ENCODE measurements at places on chromosomes 12 and 14.

- no peak for DNase-seq
Observed at GRCh38 chr12:42589465-42590329, at the start of gene PRICKLE1. PRICKLE1 (minus strand) TSS chr12:42589746; CDS start chr12:42472516, 117,230 bp downstream.

GRCh38 chr14:91636604-91637003 is 95.3 kb downstream of the CATSPERB start:
- no peak for DNase-seq

DNA sequence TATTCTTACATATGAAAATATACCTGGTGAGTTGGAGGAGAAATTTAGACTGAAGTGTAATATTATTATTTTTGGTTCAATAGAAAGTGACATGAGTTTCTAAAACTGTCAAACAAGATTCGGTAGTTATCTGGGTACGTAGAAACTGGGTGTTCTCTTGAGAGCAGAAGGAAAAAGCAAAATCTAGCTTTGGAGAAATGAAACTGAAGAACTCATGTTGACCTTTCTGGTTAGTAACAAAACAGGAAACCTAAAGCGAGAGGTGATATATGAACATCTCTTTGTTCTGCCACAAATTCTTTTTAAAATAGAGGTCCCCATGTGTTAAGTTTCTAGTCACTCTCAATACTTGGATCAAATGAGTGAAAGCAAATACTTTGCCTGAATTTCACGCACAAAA is 401.7 kb downstream of the TRHDE start:
- DNase-seq = no peak

DNA sequence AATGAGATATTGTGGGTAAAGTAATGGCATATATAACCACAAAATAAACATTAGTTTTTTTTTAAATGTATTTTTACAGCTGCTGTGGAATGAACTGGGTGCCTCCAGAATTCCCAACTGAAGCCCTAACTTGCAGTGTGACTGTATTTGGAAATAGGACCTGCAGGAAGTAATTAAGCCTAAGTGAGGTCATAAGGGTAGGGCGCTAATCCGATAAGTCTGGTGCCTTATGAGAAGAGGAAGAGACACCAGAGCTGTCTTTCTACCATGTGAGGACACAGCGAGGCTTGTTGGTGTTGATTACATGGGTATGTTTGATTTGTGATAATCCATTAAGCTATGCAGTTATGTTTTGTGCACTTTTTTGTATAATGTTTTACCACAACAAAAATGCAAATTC is 136.8 kb downstream of the TPH2 start:
- DNase-seq = peak; percentile 34

GRCh38 chr14:32319368-32320049 is 9.6 kb upstream of the AKAP6 start:
- DNase-seq = no peak

- DNase-seq = no peak
Observed at GRCh38 chr14:68976160-68977067, 2.7 kb downstream of the ACTN1 start.

GRCh38 chr12:65014504-65015271 is 106.4 kb downstream of the WIF1 start:
- no peak for DNase-seq

- no peak for DNase-seq
Observed at GRCh38 chr14:33857650-33858049, 93.2 kb downstream of the EGLN3 start.

GRCh38 chr12:88889326-88890110 is 309.2 kb upstream of the KITLG start:
- no peak for DNase-seq

GRCh38 chr14:64364907-64365306 is 23.2 kb upstream of the MTHFD1 start:
- no peak for DNase-seq

DNA sequence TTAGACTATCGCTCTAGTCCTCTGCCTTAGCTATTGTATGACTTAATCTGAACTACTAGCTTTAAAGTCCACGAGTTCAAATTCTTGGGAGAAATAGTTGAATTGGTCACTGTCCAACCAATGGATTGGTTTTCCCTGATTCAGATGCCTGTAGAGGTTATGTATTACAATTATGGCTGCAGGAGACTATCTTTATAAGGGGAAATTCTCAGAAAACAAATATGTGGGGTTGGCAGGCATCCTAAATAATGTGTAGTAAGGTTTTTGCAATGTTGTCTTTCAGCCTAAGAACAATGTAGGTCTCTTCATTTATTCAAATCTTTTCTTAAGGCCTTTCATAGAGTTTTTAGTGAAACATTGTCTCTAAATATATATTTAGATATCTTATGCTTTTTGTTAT is 26.9 kb downstream of the MYRFL start:
- DNase-seq = no peak

GRCh38 chr14:94569381-94570001 is 8.2 kb downstream of the SERPINA4 start:
- no peak for DNase-seq

- no peak for DNase-seq
Observed at GRCh38 chr12:112340230-112340629, 42.0 kb downstream of the HECTD4 start.

- no peak for DNase-seq
Observed at GRCh38 chr12:52413782-52414345, 7.7 kb upstream of the KRT82 start.

- no peak for DNase-seq
Observed at GRCh38 chr12:51752234-51752889, 96.2 kb downstream of the FIGNL2 start.

DNA sequence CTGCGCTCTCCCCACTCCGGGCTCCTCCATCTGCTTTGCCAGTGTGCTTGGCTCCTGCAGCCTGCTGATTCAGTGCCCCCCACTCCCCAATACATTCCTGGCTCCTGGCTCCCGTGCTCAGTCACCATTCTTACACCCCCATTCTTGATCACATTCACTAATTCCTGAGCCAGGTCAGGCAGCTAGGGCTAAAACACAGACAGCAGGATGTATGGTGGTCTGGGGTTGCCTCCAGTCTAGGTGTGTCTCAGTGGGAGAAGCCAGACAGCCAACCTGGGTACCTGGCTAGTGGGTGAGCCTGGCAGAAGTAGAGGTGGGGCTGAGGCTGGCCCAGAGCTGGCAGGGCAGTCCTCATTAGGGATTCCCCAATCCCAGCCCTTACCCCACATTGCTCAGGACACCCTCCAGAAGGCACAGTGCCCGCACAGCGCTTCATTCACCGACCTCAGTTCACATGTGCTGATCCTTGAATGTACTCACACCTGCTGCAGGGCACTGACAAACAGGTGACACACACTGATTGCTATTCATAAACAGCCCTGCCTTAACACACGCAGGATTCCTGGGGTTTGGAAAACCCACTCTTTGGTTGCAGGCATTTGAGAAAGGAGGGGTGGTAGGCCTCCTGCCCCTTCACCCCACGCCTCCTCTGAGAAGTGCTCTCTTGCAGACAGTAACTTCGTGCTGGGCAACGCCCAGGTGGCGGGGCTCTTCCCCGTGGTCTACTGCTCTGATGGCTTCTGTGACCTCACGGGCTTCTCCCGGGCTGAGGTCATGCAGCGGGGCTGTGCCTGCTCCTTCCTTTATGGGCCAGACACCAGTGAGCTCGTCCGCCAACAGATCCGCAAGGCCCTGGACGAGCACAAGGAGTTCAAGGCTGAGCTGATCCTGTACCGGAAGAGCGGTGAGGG is 1.7 kb downstream of the KCNH3 start:
- no peak for DNase-seq

DNA sequence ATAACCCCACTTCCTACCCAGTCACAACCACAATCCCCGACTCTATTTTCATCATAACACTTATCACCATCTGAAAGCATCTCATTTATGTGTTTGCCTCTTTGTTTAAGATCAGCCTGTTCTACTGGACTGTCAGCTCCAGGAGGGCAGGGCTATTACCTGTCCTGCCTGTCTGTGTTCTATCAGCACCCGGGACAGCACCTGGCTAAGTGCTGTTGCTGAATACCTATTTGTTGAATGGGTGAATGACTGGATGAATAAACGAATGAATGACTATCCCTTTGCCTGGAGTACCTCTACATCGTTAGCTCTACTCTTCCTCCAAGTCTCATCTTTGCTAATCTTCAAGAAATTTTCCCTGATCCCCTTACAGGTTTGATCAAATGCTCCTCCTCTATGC is 69.0 kb downstream of the WSCD2 start:
- DNase-seq = no peak

GRCh38 chr14:31465111-31465510 is 7.8 kb upstream of the DTD2 start:
- DNase-seq = no peak

- DNase-seq = no peak
Observed at GRCh38 chr12:80101126-80101525, 1.8 kb downstream of the OTOGL start.

DNA sequence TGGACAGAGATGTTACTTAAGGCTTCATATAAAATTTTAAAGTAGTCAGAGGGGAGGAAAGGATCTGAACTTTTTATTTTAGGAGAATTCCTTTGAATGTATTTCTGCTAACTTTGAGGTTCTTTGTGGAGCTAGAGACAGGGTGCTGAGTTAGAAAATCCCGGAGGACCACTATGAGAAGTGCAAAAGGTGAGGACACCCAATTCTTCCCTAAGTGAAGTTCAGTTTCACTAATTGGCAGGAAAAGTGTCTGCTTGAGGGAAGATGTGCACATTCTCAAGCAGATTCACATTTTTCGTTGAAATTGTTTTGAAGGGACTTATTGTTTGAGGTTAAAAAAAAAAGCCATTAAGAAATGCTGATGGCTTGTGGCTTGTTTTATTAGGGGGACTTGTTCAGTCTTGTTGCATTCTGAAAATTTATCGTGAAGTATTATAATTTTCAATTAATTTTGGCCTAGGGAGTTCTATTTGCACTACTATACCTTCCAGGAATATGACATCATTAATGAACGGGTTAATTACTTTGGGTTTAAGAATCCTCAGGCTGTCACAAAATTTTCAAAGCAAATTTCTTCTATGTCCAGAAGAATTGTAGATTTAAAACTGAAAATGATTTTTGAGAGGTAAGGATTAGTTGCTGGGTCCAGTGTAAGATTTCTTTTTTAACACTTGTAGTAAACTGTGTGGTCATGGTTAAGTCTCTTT is 1.8 kb downstream of the PCNX1 start:
- no peak for DNase-seq

GRCh38 chr12:131862084-131862441 is 32.4 kb upstream of the ULK1 start:
- DNase-seq = no peak

DNA sequence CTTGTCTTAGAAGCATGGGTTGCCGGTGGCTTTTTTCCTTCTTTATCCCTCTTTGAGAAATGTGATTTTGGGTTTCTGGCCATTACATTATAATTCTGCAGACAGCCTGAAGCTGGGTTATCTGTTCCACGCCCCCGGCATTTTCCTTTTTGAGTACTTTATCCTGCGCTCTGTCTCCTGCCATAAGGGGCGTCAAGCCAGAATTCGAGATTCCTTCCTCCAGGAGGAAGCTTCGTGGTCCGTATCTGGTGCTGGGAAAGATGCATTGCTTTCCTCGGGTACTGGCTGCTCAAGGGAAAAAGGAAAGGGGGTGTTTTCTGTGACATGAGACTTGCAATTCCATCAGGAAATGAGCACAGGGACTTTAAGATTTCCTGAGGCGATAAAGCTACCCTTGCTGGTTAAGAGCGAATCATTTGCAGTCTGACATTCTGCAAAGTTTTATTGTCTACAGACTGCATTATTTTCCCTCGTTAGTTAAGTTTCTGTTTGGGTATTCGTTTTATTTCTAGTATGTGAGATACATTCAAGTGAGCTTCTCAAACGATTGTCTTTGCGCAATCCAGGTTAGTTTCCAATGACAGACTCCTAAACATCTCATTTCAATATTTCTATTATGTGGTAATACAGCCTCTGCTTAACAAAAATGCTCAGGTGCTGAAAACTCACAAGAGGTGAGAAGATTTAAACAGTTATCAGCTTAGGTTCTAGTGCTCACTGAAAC is 694 bp downstream of the AKAP5 start:
- DNase-seq = no peak

- DNase-seq = no peak
Observed at GRCh38 chr12:65494537-65494936, 216.1 kb downstream of the MSRB3 start.

- DNase-seq = no peak
Observed at GRCh38 chr12:53770281-53770680, 18.5 kb upstream of the CISTR start.

DNA sequence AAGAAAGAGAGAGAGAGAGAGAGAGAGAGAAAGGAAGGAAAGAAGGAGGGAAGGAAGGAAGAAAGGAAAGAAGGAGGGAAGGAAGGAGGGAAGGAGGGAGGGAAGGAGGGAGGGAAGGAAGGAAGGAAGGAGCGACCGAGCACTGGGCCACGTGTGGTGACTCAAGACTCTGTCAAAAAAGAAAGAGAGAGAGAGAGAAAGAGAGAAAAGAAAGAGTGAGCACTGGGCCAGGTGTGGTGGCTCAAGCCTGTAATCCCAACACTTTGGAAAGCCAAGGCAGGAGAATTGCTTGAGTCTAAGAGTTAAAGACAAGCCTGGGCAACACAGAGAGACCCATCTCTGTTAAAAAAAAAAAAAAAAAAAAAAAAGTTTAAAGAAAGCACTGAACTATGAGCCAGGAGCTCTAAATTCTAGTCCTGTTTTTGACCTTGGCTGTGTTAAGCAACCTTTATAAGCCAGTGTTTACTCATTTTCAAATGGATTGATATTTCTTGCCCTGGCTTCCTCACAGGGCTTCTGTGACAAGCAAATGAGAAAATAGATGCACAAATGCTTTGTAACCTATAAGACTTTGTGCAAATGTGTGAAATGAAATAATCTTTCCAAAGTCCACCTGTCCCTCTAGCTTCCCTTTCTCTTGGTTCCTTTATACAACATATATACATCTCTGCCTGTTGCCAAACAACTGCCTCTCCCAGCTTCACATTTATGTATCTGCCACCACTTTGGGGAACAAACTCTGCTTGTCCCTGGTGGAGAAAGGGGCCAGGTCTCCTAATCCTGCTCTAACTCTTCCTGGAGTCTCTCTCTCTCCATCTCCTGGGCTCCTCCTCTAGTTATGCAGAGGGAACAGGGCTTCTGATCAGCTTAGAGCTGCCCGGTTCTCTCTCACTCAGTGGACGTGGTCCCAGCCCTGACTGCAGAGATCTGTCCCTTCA is 16.1 kb upstream of the PLEKHG6 start:
- DNase-seq = no peak

GRCh38 chr14:89164168-89165073 is 252.6 kb downstream of the FOXN3 start:
- DNase-seq = no peak

DNA sequence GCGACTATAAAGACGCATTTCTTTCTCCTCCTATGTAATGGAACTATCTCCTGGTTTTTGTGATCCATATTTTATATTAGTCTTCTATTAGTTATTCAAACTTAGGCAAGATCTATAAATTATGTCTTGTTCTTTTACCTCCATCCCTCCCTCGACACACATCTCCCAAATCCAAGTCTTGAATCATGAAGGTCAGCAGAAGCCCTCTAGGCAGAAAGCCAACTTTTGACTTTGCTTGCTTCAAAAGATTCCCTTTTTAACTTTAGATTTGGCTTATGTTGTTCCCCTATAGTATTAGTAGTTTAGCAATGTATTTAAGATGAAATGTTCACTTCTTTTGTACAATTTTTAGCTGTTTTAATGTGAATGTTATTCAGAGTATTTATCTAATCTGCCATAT is 689.8 kb downstream of the SLC6A15 start:
- no peak for DNase-seq

Data from NCI-H524 treated with DMSO at 0.1 percent for 48 hours (cell line).